Activated naive CD8-positive, alpha-beta T cell treated with anti-CD3 and anti-CD28 coated beads, Interleukin-2, amount 10 ng/mL, durations not matched to agents 7 days and 5 days (primary cell): ENCODE measurements at places on chromosomes 2 and 18. TPM values are rescaled to one million over a fixed set of nuclear protein-coding genes. Genes with fewer than 3 reads are reported as not detected.

DNA sequence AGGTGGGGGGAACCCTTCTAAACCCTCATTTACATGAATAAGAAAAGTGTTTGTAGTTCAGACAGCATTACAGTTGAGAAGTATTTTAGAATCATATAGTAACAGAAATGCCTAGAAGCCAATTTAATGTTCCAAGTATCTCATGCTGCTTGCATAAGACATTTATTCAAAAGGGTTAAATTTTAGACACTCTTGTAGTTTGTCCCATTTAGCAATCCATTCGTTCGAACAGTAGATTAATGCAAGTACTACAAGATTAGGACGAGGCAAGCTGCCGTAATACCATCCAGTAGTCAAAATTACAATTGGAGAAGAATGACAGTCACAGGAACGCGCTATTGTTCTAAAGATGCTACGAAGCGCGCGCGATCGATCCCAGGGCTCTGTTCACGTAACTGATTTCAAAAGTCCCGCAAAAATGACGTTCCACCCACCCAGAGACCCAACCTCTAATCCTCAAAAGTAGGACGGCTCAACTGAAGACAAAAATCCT is 1.2 kb downstream of the TMEM237 start:
- H3K4me3 ChIP-seq: peak overlapping the region; percentile 97
- H3K27me3 ChIP-seq: no peaks in the 10 kb centered on the region
- H3K27ac ChIP-seq: peak overlapping the region; percentile 98
- peaks cover 2% of the 10 kb centered on the region for H3K36me3 ChIP-seq
- H3K4me1 ChIP-seq: peaks cover 15% of the 10 kb centered on the region

GRCh38 chr18:24228667-24229041 is 89.8 kb downstream of the CABYR start:
- H3K4me3 ChIP-seq: no peak overlapping the region
- H3K36me3 ChIP-seq: no peaks in the 10 kb centered on the region
- H3K27me3 ChIP-seq: peaks cover 11% of the 10 kb centered on the region

GRCh38 chr2:240559286-240559685 is 871 bp upstream of the DUSP28 start:
- peak overlapping the region; percentile 30 for H3K27ac ChIP-seq
- peaks cover 17% of the 10 kb centered on the region for H3K36me3 ChIP-seq
- peaks cover 46% of the 10 kb centered on the region for H3K4me1 ChIP-seq
- DNase-seq: no peak
- H3K27me3 ChIP-seq: no peaks in the 10 kb centered on the region

GRCh38 chr2:233156001-233156400 is 95.5 kb upstream of the ATG16L1 start:
- no peak overlapping the region for H3K27ac ChIP-seq
- no peak for DNase-seq
- H3K4me1 ChIP-seq: peaks cover 3% of the 10 kb centered on the region

DNA sequence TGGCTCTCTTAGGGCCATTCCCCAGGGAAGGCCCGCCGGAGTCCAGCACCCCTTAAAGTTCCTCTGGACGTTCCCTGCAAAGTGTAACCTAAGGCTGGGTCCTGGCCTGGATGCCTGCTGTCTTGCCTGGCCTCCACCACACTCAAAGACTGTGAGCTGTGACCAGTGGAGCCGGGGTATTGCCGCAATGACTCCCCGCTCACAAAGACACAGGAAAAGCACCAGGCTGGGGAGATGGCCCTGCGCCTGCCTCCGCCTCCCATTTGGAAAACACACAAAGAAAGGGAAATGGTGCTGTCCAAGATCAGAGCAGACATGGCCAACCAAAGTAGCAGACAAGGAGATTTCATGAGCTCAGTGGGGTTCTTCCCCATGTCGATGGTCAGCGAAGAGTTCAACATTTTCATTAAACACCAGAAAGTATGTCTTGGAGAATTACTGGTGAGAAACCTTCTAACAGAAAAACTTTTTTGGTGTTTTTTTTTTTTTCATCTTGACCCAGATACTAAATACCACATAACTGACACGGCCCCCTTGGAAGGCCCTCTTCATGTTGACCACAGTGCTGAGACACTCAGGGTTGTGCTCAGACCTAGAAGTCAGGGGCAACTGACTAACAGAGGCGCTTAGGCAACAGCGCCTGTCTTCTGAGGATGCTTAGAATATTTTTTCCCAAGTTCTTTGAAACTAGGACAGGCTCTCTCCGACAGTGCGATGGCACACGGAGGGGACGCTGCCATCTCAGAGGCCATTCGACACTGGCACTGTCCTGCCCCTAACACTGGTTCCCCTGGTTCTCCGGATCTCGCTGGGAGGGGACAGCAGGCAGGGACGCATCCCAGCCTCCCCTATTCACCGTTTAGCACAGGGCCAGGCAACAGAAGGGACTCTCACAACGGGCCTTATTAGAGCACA is 226.4 kb upstream of the ID2 start:
- H3K27ac ChIP-seq: peak overlapping the region; percentile 98
- H3K36me3 ChIP-seq: peaks cover 17% of the 10 kb centered on the region
- peak overlapping the region; percentile 84 for H3K4me3 ChIP-seq
- DNase-seq: peak; percentile 48

DNA sequence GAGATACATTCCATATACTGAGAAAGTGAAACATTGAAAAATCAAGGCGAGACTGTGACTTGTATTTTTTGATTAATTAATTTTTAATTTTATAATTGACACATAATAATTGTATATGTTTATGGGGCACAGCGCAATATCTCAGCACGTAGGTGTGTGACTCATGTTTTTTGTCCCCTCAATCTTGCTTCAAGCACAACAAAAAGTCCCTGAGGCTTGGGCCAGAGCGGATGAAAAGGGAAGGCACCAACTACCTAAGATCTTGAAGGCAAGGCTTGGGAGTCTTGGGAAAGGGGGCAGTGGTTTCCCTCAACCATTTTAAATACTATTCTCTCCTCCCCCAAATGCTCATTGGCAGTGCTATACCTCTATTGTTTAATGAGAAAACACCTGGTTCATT is 9.9 kb downstream of the SGPP2 start:
- no peaks in the 10 kb centered on the region for H3K36me3 ChIP-seq
- H3K4me3 ChIP-seq: no peak overlapping the region
- no peak overlapping the region for H3K27ac ChIP-seq
- peaks cover 4% of the 10 kb centered on the region for H3K27me3 ChIP-seq
- no peak for DNase-seq
- no peaks in the 10 kb centered on the region for H3K4me1 ChIP-seq

- H3K36me3 ChIP-seq: peaks cover 4% of the 10 kb centered on the region
- peaks cover 27% of the 10 kb centered on the region for H3K4me1 ChIP-seq
- DNase-seq: peak; percentile 95
- H3K27me3 ChIP-seq: no peaks in the 10 kb centered on the region
- peak within 1 kb of the TSS; percentile 88 for H3K4me3 ChIP-seq
These were observed at the start of gene PNO1 for GRCh38 chr2:68157402-68158133. TSS of gene PNO1 (plus strand) at chr2:68157888. CDS start at chr2:68157935, 47 bp downstream.

- H3K36me3 ChIP-seq: peaks cover 36% of the 10 kb centered on the region
- H3K27ac ChIP-seq: no peak overlapping the region
- no peaks in the 10 kb centered on the region for H3K27me3 ChIP-seq
- H3K4me3 ChIP-seq: no peak overlapping the region
These were observed 67.7 kb downstream of the NCK2 start for GRCh38 chr2:105812180-105813044.

GRCh38 chr2:229539628-229540027 is 174.7 kb downstream of the DNER start:
- H3K36me3 ChIP-seq: no peaks in the 10 kb centered on the region
- H3K27ac ChIP-seq: no peak overlapping the region
- H3K27me3 ChIP-seq: no peaks in the 10 kb centered on the region
- no peaks in the 10 kb centered on the region for H3K4me1 ChIP-seq
- no peak overlapping the region for H3K4me3 ChIP-seq
- DNase-seq: no peak

GRCh38 chr2:237630216-237631000 is 3.0 kb downstream of the LRRFIP1 start:
- no peak overlapping the region for H3K27ac ChIP-seq
- H3K27me3 ChIP-seq: peaks cover 41% of the 10 kb centered on the region
- no peak overlapping the region for H3K4me3 ChIP-seq
- peaks cover 2% of the 10 kb centered on the region for H3K36me3 ChIP-seq
- no peak for DNase-seq
- peaks cover 7% of the 10 kb centered on the region for H3K4me1 ChIP-seq

- H3K27me3 ChIP-seq: peaks cover 8% of the 10 kb centered on the region
- no peak for DNase-seq
- no peak overlapping the region for H3K4me3 ChIP-seq
These were observed 200.6 kb downstream of the PPP1R1C start for GRCh38 chr2:182186132-182186735.

GRCh38 chr2:117979911-117980701 is 33.8 kb downstream of the CCDC93 start:
- H3K4me1 ChIP-seq: no peaks in the 10 kb centered on the region
- H3K27ac ChIP-seq: no peak overlapping the region
- H3K4me3 ChIP-seq: no peak overlapping the region

DNA sequence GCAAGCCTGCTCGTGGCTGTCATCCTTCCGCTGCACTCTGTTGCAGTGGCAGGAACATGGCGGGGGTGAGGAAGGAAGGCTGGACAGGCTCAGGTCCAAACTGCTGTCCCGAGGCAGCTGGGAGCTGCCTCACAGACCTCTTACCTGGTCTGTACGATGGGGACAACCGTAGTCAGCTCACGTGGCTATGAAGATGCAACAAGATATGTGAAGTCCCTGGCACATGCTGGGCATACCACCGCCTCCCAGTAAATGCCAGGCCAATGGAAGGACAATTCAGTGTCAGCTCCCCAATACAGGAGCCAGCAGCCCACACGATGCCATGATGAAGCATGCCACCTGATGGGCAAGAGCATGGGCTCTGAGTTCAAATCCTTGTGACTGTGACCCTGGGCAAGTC is 344.4 kb downstream of the CYRIA start:
- no peaks in the 10 kb centered on the region for H3K27me3 ChIP-seq
- H3K36me3 ChIP-seq: no peaks in the 10 kb centered on the region
- H3K4me3 ChIP-seq: no peak overlapping the region
- H3K4me1 ChIP-seq: no peaks in the 10 kb centered on the region

- H3K36me3 ChIP-seq: no peaks in the 10 kb centered on the region
- H3K4me1 ChIP-seq: no peaks in the 10 kb centered on the region
- peaks cover 5% of the 10 kb centered on the region for H3K27me3 ChIP-seq
- no peak overlapping the region for H3K4me3 ChIP-seq
- no peak for DNase-seq
These were observed 326.9 kb upstream of the SMIM21 start for GRCh38 chr18:75754433-75754832.

- no peaks in the 10 kb centered on the region for H3K4me1 ChIP-seq
- no peak overlapping the region for H3K27ac ChIP-seq
- peaks cover 5% of the 10 kb centered on the region for H3K27me3 ChIP-seq
These were observed 88.9 kb downstream of the SOWAHC start for GRCh38 chr2:109703077-109703476.

DNA sequence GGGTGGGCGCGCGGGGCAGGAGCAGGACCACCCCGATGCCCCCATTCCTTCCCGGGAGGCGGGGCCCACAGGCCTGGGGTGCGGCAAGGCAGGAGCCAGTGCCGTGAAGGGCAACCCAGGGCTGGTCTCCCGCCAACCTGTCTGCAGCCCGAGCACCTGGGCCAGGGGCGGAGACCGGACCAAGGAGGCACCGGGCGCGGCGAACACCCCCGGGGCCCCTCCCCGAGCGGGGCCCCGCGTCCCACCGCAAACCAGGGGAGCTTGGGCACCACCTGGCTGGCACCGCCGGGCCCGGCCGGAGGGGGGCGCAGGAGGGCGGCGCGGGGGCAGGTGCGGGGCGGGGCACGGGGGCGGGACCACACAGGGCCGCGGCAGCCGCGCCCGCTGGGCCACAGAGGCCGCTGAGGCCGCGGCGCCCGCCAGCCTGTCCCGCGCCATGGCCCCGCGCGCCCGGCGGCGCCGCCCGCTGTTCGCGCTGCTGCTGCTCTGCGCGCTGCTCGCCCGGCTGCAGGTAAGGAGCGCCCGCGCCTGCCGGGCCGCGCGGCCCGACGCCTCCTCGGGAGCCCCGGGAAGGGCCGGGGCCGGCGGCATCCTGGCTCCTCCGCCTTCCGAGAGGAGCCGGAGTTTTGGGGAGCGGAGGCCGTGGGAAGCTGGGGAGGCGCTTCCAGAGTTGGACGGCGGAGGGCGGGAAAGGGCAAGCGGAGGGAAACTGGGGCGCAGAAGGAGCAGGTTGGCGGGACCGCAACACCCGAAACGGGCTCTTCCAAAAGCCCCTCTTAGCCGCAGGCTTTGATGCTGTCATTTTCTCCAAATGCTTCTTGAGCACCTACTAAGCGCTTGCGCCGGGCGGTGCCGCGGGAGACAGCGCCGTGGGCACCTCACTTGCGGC is at the start of gene TNFRSF11A:
TSS of gene TNFRSF11A (plus strand) at position 394 of the 889 bp plus-strand sequence. CDS start at position 437, 43 bp downstream.
- H3K36me3 ChIP-seq: peaks cover 5% of the 10 kb centered on the region
- peak within 1 kb of the TSS; percentile 44 for H3K27ac ChIP-seq
- peaks cover 34% of the 10 kb centered on the region for H3K4me1 ChIP-seq
- peaks cover 53% of the 10 kb centered on the region for H3K27me3 ChIP-seq
- peak within 1 kb of the TSS; percentile 89 for H3K4me3 ChIP-seq

DNA sequence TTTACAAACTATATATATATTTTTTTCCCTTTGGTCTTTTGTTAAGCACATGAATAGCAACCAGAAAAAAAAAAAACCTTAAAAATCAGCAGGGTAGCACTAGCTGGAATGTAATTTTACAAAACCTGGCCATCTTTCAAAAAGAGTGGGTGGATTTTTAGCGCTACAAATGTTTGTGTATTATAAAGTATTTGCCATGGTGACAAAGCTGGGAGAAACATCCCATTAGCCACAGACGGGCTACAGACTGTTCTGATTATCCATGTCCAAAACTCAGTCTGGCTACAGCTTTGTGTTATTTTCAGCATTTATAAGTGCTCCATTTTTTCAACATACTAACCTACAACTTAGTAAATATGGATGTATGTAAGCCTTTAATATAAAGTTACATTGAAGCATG is 249.5 kb upstream of the TANK start:
- no peak overlapping the region for H3K4me3 ChIP-seq
- H3K36me3 ChIP-seq: no peaks in the 10 kb centered on the region
- no peak overlapping the region for H3K27ac ChIP-seq
- peaks cover 4% of the 10 kb centered on the region for H3K27me3 ChIP-seq
- no peak for DNase-seq

Gene DOCK10
- total RNA-seq: 273 TPM

Gene PRR30
- not detected for total RNA-seq

Gene ZNF396
- 2.8 TPM for total RNA-seq

Gene MYO7B
- 5.2 TPM for total RNA-seq

Gene MOCOS
- total RNA-seq: 0.23 TPM
